NCI-H774 (cell line): ENCODE measurements at places on chromosomes 7 and 10.

- DNase-seq: no peak
These were observed 1.0 kb downstream of the CYP51A1 start for GRCh38 chr7:92133133-92133736.

- no peak for DNase-seq
These were observed 275.2 kb downstream of the BAMBI start for GRCh38 chr10:28952523-28952922.

DNA sequence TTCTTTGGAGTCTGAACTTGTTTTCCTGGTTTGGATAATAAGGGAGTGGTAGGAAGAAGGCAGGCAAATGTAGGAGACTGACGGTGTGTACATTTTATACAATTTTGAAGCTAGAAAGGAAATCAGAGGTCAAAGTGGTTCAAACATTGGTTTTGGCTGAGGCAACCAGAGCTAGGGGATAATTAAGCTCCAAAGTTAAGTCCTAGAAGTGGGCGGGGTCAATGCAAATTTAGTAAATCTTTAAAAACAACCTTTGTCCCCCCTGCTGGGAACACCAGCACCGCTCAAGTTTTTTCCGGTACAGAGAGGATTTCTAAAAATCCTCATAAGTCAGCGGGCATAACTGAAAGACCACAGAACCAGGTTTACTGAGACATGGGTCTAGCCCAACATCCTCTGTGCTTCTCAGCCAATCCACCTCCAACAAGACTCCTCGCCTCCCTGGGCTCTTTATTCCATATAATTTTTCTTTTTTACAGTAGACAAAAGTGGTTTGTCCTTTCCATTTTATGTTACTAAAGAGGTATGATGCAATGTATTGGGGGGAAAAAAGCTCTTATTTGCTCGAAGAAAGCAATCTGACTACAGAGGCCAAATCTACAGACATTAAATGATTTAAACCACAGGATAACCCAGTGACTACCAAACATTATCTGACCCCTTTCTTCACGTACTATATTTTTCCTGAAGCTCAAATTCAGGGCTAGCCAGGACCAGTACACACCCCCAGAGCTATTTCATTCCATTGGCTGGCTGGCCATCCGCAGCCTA lies 1.6 kb downstream of the GLUD1 start:
- DNase-seq: no peak

DNA sequence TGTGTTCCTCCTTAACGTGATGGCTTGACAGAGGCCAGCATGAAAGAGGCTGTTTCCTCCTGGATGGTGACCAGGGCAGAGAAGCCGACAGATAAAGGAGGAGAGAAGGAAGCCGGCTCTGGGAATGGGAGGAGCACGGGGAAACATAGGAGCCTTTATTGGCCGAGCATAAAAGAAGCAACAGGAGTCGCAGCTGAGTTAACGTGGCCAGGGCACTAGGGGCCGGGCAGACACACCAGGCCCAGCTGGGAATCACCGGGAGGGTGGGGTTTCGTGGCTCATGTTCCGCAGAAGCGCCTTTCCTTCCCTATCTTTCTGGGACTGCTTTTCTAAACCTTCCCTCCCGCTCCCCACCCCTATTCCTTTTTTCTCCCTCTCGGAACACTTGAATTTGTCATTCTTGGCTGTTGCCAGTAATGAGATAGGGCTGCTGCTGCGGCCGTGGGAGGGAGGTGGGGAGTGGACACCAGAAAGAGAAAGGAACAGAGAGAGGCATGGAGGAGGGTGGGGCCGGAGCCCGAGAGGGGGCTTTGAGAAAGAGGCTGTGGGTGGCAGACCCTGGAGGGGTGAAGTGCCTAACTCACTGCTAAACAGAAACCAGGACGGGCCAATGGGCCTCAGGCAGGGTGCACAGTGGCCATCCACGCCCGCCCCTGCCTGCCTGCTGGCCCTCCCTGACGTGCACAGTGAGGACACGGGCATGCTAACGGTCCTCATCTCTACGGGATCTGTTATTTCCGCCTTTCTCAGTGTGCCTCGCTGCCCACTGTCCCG lies 65.2 kb downstream of the COL13A1 start:
- no peak for DNase-seq

- DNase-seq: peak; percentile 84
These were observed 1.1 kb upstream of the ITGB8 start for GRCh38 chr7:20329389-20330238.

GRCh38 chr10:91883549-91884444 lies 25.5 kb downstream of the FGFBP3 start:
- DNase-seq: no peak

GRCh38 chr7:82397879-82398524 lies 45.6 kb downstream of the CACNA2D1 start:
- no peak for DNase-seq

DNA sequence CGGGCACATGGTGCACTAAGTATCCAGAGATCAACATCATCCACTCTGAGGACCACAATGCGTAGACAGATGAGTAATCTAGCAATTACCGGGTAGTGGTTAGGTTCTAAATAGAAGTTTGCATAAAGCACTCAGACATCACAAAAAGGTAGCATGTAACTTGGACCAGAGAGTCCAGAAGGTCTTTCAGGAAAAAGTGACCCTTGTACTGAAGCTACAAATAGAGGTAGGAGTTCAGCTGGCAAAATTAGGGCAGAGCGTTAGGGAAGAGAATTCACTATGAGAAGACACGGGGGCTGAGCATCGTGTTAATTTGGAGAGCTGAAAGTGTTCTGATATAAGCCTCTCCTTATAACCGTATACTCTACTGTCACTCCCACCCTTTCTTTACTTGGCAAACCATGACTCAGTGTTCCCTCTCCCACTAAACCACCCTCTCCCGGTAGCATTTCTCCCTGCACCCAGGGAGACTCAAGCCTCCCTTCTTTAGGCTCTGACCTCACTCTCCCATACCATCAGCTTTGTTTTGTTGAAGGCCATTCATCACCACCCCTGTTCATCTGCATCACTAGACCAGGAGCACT lies 222.2 kb upstream of the FZD1 start:
- DNase-seq: no peak

GRCh38 chr7:156661637-156662036 lies 21.1 kb downstream of the RNF32 start:
- no peak for DNase-seq

DNA sequence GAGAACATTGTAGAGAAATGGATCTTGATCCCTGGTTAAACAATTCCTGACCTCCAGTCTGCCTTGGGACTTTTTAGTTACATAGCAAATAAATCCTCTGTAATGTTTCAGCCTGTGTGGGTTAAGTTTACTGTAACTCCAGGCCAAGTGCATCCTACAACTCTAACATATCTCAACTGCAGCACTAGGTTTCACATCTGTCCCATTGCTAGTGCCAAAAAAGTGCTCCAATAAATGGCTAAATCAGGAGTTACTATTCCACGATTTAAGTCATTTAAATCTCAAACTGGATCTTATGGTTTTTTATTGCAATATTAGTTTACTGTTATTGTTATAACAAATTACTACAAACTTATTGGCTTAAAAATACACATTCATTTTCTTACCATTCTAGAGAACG lies 479.6 kb downstream of the GPAM start:
- DNase-seq: no peak

DNA sequence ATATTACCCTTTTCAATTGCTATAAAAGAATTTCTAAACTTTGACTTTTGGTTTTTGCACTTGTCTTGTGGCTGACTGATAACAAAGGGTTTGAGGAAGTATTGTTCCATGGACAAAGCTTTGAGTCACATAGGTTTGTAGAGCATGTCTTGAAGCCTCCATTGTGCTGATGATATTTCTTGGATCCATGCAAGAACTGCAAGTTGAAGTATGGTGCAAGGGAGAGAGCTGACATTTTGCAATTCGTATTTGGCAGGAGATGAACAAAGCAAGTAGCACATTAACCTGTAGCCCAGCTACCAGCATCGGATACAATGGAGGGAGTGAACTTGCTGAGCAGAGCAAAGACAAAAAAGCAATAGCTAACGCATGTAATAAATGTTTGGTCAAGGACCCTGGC lies 23.4 kb downstream of the MGAM2 start:
- no peak for DNase-seq

- no peak for DNase-seq
These were observed 10.1 kb downstream of the ELFN1 start for GRCh38 chr7:1679966-1680730.

GRCh38 chr10:94108200-94108599 lies 114.5 kb downstream of the PLCE1 start:
- no peak for DNase-seq

GRCh38 chr7:20779041-20779440 lies 7.6 kb downstream of the SP8 start:
- DNase-seq: no peak

DNA sequence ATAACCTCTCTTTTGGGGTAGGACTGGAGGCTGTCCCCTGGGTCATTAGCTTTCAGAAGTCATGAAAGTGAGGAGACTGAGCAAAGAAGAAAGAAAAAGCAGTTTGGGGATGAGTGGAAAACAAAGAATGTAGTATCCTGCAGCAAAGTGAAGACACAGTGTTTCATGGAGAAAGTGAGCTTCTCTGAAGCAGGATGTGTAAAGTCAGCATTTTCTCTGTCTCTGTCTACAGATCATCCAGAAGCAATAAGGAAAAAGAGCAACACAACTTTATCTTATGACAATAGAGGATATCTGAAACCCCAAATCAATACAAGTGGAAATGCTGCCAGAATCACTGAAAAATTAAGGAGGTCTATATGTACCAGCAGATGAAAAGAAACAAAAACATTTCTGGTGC lies 28.4 kb upstream of the ZNF248 start:
- DNase-seq: no peak

DNA sequence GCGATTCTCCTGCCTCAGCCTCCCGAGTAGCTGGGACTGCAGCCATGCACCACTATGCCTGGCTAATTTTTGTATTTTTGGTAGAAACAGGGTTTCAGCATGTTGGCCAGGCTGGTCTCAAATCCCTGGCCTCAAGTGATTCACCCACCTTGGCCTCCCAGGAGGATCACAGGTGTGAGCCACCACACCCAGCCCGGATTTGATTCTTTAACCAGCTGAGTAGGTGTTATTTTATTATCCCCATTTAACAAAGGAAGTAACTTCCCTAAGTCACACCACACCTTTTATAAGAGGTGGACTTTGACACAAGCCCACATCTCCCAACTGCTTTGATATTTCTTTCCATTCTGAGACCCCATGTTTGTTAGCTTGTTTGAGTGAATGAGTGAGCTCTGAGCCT lies 25.0 kb downstream of the SLC25A28 start:
- no peak for DNase-seq

DNA sequence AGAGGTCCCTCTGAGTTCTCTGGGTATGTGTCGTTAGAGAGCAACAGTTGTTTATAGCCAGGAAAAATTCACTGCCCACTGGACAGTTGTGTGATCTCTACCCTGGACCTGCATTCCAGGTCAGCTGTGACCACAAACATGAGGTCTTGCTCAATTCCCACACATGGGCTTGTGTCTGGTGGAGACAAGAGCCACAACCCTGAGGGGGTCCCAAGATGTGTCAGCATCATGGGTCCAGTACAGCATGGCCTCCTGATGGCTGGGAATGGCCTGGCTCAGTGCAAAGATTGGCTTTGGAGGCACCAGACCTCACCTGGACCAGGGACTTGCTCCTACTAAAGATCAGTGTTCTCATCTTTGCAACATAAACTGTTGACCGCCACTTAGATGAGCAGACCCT lies 751.6 kb downstream of the GRID1 start:
- no peak for DNase-seq

DNA sequence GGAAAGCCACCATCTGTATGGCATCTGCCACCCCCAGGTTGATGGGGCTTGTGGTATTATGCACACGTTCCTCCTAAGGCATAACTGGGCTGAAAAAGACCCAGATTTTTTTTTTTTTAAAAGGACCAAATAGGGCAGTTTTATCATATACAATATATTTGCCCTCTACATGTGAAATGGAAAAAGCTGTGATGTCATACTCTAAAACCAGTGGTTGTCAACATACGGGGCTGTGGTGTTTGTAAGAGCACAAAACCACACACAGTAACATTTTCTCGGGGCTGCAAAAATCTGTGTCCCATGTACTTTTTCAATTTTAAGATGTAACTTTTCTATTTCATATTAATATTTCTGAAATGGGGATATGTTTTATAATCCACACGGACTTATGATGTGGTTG lies 34.9 kb downstream of the FAM171A1 start:
- DNase-seq: no peak

DNA sequence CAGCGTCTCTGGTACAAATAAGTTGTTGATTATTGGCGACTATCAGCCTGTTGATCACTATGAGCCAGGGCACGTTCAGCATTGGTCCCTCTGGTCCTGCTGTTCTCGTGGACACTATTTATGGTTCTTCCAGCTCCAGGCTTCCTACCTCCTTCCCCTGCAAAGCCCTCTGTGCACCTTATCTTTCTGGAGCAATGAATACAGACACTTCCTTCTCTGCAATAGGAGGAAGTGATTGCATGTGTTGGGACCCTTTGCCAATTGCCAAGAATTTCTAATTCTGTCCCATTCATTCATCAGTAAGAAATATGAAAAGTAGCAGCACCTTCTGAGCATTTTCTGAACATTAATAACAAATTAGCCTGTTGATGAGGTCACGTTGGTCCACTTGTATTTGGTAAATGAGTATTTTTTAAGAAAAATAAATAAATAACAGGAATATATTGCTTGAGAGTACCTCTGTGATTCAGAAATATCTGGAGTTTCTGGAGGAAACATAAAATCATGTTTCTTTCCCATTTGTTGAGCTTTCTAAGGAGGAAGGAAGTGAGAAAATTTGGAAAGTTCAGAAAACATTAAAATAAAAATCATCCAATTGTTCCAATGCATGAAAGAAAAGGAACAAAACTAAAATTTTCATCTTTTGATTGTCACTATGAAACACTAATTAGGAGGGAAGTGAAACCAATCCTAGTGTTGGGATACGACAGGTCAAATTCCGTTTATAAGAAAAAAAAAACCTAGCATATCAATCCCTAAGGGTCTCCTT lies 259.1 kb upstream of the KLF6 start:
- no peak for DNase-seq

- no peak for DNase-seq
These were observed 85.2 kb upstream of the NPVF start for GRCh38 chr7:25313526-25313925.

- no peak for DNase-seq
These were observed 4.6 kb downstream of the TET1 start for GRCh38 chr10:68564712-68565111.

- no peak for DNase-seq
These were observed 72.9 kb upstream of the GPR22 start for GRCh38 chr7:107396990-107397389.

DNA sequence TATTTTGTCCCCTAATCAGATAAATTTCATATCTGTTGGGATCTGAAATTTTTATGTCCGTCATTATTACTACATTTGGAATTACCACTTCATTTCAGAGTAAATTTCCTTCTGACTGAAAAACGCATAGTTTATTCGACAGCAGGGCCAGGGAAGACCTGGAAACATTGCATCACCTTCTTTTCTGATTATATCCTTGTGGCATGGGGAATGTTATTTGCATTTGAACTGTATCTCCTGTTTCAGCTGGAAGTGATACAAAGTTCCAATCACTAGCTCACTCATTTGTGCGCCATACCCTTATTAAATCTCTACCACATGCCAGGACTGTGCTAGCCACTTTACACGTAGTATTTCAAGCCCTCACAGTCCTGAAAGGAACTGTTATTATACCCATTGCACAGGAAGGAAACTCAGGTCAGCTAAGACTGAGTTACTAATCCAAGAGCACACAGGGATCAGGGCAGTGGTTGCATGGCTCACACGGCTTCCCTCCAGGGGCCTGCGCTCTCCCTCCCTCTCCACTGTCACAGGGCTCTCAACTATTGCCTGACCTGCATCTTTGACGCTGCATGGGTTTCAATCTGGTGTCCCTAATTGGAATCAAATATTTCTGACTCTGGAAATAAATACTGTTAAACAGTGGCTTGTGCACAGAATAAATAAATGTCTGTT lies 84.4 kb upstream of the NANOS1 start:
- no peak for DNase-seq

GRCh38 chr10:93604146-93604545 lies 3.1 kb upstream of the RBP4 start:
- no peak for DNase-seq
